ENCODE measurements at places on chromosomes 12 and 14.

DNA sequence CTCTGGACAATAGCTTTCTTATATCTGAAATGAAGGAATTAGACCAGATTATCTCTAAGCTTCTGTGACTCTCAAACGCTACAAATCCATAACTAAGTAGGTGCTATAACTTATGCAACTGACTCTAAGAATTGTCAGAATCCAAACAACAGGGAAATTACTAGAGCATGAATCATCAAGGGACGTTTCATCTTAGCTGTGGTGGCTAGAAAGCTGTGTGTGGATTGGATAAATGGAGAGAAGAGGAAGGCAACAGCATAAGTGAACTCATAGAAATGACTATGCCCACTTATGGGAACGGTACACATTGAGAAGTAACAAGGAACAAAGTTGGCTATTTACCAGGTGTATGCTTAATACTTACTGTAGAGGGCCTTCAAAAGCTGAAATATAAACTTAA is 96.0 kb upstream of the NEDD1 start:
- DNase-seq, result no peak

DNA sequence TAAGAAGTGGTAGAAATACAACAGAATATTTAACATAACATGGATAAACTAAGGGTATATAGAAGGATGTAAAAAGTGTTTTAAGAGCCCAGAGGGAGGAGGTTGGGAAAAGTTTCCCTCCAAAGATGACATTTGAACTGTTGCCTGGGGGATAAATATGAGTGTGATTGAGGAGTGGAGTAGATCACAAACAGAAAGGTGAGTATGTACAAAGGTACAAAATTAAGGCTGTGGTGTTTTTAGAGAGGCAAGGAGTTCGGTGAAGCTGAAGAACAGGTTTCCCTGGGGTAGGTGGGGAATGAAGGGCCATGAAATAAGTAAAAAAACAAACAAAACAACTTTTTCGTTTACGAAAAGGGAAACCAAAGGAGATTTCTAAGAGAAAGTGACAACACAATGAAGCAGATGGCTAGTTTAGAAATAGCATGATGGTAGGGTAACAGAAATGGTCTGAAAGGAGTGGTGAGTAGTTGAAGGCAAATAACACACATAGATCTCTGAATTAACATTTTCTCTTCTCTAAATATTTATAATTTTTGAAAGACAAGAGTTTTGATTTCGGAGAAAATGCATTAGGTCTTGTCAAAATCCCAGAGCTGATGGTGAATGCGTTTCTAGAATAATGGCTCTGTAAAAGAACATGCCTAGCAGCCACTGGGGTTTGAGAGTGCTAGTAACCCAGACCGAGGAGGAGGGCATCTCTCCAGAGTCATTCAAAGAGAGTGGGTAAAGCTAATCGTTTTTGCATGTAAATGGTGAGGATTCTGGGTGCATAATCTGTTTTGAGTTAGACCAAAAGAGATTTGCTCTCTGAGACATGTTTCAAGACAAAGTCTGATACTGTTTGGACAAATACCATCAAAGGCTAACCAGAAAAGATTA is 240.4 kb upstream of the DCN start:
- no peak for DNase-seq

DNA sequence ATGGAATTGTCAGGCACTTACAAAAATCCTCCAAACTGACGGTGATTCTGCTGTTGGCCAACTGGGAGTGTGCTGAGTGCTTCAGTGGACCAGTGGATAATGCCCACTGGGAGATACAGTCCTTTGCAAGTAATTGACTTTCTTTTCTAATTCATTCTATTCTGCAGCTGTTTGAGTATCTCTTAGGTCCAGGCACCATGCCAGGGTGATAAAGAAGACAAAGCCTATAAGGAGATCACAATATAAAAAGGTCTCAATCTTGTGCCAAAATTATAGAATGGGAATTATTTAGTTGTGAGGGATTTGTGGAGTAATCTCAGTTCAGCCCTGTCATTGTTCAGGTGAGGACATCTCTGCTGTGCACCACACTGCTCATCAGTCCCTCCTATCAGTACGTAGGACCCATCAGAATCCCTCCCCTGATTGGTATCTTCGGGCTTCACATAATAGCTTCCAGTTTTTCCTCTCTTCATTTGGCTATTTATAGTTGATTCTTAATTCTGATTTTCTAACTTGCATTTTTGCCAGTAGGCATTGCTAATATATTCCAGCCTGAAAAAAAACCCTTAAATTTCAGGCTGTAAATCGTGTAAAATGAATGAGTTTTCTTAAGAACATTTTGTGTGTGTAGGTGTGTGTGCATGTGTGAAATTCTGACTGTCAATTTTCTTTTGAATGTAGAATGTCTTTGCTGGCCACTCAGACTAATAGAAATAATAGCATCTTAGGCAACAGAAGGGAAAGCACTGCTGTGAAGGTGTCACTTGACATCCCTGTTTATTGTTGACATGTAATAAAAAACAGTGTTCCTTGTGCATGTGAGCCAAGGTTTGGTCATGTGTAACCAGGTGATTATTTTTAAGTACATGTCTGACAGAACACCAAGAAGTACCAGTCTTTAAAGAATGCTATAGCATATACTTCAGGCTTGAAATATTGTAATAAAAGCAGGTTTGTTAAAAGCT is 457.6 kb upstream of the RGS6 start:
- no peak for DNase-seq

GRCh38 chr12:55738123-55739024 is 4.5 kb upstream of the GDF11 start:
- no peak for DNase-seq

DNA sequence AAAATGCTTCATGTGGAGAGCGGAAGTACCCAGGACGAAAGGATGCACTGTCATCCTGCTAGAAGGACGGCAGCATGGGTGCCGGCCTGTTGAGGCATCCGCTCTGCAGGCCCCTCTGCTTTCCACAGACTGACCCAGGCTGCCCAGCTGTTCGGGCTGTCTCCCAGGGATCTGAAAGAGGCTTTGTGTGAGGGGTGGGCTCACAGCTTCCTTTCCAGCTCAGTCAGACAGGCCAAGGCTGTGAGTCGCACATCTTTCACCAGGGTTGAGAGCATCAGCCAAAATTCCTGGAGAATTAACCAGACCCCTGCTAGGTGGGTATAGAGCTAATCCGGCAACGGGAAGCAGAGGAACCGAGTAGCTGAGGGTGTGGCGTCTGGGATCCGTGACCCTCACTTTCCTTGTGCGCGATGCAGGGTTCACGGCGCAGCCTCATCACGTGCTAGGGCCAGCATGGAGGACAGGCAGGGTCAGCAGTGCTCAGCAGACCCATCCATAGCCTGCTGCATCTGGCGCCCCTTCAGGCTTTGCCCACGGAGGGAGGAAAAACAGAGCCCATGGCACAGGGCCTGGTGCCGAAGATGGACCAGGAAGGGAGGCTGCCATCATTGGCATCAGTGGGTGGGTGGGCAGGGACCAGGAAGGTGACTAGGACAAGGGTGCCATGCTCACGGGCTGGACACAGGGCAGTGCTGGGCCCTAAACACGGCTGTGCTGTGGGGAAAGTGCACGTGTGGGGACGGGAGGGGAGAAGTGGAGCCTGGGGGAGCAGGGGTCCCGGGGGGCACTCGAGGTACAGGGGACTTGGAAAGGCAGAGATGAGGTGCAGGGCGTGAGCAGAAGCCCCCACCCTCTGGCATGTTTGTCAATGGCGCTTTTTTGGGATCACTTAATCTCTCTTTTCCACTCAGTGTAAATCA is 9.2 kb upstream of the SIVA1 start:
- DNase-seq, result no peak

GRCh38 chr14:51002406-51002999 is 58.2 kb upstream of the PYGL start:
- DNase-seq, result no peak

- no peak for DNase-seq
Observed at GRCh38 chr14:90625445-90625844, 190.8 kb downstream of the TTC7B start.

GRCh38 chr12:104050436-104050835 is 449 bp upstream of the GLT8D2 start:
- no peak for DNase-seq

GRCh38 chr12:21614506-21614905 is 9.9 kb upstream of the GYS2 start:
- DNase-seq, result no peak

DNA sequence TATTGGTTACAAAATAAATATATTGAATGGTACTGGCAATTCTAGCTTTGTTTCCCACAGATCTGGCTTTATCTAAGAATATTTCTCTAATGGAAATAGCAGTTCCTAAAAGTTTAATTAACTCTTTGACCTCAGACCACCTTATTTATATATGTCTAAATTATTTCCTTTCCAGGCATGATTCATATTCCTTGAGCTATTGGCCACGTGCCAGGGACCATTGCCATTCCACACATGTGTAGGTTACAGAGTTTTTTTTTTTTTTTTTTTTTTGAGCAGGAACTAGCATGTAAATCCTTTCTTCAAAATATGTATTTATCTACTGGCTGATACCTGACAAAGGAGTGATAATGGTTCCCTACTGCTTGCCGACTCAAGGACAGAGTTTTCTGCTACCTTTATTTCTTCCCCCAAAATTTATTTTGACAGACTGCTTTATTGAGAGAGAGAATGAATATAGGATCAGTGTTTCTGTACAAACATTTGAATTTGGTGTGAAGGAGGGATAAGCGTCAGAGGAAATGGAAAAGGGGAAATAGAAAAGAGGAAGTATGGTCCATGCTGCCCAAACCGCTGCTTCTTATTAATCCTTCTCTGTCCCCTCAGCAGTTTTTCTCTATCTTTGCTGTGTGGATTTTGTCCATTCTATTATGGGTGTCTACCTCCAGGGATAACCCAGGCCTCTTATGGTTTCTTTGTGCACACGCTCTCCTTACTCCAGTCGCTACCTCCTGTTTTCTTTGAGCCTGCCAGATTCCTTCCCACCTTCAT is 36.4 kb downstream of the PDE3A start:
- no peak for DNase-seq

- no peak for DNase-seq
Observed at GRCh38 chr12:91417650-91418049, 235.0 kb upstream of the DCN start.

DNA sequence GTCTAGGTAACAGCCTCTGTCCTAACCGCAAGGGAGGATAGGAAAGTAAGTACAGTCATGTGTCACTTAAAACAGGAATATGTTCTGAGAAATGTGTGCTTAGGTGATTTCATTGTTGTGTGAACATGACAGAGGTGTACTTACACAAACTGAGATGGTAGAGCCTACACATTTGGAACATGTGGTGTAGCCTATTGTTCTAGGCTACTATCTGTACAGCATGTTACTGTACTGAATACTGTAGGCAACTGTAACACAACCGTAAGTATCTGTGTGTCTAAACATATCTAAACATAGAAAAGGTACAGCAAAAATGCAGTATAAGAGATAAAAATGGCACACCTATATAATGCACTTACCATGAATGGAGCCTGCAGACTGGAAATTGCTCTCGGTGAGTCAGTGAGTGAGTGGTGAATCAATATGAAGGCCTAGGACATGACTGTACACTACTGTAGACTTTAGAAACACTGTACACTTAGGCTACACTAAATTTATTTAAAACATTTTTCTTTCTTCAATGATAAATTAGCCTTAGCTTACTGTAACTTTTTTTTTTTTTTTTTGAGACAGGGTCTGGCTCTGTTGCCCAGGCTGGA is 13.2 kb upstream of the MDM2 start:
- DNase-seq, result no peak

GRCh38 chr12:84636801-84637290 is 275.8 kb downstream of the SLC6A15 start:
- no peak for DNase-seq

- no peak for DNase-seq
Observed at GRCh38 chr14:47191700-47192099, 483.7 kb downstream of the MDGA2 start.

DNA sequence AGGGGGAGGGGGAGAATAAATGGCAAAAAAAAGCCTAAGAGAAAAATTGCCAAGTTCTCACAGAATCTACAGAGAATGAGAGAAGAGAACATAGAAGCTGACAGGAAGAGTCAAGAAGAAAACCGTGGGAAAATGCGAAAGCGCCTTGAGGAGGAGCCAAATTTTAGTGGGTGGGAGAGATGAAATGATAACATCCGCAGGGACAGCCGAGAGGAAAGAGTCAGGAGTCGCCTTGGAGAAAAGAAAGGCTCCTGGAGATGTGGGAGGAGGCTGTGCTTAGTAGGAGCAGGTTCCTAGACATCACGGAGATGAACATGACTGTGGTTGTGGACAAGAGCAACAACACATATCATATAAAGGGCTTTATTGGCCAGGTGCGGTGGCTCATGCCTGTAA is 49.4 kb downstream of the PHLDA1 start:
- DNase-seq, result no peak

- no peak for DNase-seq
Observed at GRCh38 chr14:31283153-31283552, 75.6 kb upstream of the HECTD1 start.

DNA sequence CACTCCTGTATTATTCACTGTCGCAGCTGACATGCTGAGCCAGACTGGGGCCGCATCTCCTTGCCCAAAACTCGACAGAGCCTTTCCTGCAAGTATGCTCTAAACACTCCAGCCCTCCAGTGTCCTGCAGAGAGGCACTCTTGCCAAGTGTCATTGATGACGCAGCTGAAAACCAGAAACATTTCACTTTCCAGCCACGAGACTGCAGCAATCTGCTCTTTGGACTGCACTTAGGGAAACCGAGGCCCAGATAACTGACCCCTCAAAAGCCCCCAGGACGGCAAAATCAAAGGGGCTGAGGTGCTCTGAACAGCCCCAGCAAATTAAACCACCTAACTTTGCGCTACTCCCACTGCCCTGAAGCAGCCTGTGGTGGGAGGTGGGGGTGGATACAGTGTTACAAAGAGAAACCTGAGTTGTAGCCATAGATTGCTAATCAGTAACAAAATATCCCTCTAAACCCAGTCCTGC is 2.6 kb downstream of the CCDC85C start:
- DNase-seq, result no peak

DNA sequence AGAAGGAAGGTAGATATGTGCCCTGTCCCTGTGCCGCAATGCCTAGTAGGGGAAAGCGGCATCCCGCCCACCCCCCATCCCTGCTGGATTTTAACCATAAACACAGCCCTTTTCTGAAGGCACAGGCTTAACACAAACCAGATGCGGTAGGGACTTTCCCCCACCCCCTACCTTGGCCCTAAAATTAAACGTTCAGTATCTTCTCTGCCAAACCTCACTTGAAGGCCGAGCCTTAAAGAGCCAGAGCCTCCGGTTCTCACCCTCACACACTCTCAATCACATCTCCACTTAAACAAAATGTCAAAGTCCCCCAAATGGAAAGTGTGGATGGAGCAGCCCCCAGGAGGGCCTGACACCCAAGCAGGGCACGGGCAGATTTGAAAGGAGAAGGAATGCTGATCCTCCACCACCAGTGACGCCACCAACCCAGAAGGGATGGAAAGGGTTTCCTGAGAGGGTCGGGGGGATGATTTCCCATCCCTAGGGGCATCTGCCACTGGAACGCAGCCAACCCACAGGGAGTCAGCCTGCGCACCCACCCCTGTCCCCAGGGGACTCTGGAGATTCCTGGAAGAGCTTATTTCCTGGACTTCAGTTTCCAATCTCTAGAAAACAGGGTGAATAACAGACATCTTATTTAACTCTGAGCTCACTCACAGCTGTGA is 26.4 kb downstream of the ACTN1 start:
- DNase-seq, result no peak

GRCh38 chr12:87304406-87304805 is 724.8 kb downstream of the C12orf50 start:
- DNase-seq, result no peak

- DNase-seq, result no peak
Observed at GRCh38 chr14:21300892-21301291, 21.0 kb downstream of the RPGRIP1 start.

Data from activated CD8-positive, alpha-beta memory T cell treated with anti-CD3 and anti-CD28 coated beads for 4 hours (primary cell).